ENCODE measurements at places on chromosomes 5 and 9.

DNA sequence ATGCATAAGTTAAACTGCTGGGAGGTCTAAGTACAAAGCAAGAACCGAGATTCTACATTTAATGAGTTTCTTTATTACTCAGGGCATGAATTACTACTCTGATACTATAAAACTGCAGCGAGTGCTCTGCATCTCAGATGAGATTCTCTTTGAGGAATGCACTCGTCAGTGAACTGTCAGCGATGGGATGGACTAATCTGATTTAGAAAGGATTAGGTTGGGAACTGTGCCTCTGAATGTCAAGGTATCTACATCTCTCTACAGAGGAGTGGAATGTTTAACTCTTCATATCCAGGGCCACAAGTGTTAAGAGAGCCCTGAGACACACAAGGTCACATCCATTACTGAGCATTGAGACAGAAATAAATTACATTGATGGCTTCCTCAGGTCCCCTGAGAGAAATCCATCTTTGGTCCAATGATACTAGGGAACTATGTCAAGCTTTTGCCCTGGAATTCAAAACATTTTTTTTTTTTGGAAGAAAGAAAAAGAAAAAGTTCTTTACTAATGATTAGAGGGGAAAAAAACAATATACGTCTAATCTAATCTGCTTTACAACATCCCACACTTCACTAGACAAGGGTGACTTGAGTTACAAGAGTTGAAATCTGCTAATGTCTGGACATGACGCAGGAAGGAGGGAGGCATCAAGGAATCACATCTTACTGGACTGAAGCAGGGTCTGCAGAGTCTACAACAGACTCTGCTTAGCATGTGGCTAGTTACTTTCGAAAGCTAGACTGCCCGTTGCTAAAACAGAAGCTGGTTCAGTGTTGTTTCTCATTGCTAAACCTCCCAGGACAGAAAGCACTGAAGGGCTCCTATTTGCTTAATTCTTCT lies 270.0 kb upstream of the TLE4 start:
- DNase-seq: no peak

GRCh38 chr5:180366326-180366725 lies 13.2 kb upstream of the GFPT2 start:
- DNase-seq: no peak

- DNase-seq: no peak
Measured at GRCh38 chr5:173830421-173830820, 57.7 kb upstream of the CPEB4 start.

GRCh38 chr5:171688696-171689495 lies 96.7 kb upstream of the SMIM23 start:
- no peak for DNase-seq

GRCh38 chr9:36894695-36895310 lies 139.3 kb downstream of the PAX5 start:
- DNase-seq: no peak

DNA sequence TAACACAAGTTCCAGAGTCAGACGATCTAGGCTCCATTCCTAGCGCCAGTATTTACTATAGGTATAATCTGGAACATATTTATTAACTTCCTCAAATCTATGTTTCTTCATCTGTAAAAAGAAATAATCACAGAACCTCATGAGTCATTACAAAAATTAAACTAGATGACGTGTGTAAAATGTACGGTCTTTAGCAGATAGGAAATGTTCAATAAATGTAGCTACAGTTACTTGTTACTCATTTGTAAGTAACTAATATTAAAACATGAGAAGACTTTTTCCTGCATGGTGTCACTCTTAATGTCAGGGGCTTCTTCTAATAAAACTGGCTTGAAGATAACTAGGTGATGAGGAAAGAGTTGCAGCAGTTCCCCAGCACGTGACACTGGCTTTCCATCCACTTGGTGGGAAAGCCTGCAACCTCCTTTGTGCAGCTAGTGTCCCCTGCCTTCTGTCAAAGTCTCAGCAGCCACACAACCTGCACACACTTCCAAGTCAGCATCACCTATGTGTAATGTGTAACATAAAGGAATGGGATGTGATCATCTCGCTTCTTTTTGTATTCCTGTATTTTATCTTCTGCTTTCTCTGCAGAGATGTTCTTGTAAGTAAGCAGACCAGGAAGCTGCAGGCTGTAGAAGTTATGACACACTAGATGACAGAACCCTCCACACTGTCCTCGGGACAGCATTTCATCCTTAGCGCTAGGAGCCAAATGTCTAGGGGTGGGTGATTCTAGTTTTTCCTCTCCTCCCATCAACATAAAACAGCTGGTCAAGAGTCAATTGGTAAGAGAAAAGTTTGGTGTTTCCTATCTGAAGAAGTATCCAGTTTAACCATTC lies 1.8 kb upstream of the JAKMIP2 start:
- no peak for DNase-seq

GRCh38 chr5:136012041-136012804 lies 16.6 kb upstream of the TGFBI start:
- no peak for DNase-seq

GRCh38 chr5:147567917-147568598 lies 58.2 kb upstream of the DPYSL3 start:
- no peak for DNase-seq

- DNase-seq: no peak
Measured at GRCh38 chr5:126391386-126391785, 31.8 kb upstream of the GRAMD2B start.

GRCh38 chr5:154308443-154309370 lies 118.2 kb downstream of the GALNT10 start:
- DNase-seq: no peak

DNA sequence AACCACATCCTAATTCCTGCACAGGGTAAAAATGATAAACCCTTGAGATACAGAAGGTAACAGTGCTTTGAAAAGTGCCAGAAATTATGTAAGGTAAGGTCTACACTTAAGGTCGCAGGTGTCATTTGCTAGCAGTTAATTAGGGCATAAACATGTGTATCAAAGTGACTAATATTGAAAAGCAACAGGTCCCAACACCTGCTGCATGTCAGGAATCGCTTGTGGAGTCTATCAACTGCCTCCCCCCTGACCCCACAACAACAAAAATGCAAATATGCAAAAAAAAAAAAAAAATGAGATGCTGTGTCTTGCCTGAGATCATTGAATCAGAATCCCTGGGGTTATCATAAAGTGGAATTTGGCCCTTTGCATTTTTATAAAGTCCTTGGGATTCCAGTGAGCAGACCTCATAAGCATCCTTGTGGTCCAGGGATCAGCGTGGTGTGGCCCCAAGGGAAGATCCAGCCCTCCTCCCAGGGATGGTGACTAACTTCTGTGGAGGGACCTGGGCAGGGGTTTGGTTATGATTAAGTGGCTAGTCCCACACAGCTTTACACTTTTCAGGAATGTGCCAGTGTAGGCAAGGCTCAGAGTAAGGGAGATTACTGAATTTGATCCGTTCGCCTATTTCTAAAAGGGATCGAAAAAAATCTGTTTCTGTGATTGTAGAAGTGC lies 92.5 kb upstream of the TNFSF8 start:
- no peak for DNase-seq

DNA sequence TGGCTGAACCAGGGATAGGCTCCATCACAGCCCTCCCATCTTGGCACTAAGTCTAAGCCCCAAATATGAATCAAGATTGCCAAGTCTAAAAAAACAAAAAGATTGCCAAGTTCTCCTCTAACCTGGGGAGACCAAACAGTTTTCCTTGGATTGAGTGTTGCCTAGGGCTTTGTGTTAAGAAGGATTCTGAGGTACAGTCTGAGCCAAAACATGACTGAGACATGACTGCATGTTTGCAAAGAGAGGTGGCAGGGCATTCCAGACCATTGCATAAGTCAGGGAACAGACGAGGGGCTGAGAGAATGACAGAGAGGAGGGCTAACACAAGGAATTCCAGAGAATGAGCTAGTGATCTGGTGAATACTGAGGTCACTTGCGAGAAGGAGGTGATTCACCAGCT lies 11.4 kb downstream of the LAMC3 start:
- DNase-seq: no peak
